ENCODE measurements at places on chromosomes 6 and 20. TPM values are rescaled to one million over a fixed set of nuclear protein-coding genes. Genes with fewer than 3 reads are reported as not detected.

DNA sequence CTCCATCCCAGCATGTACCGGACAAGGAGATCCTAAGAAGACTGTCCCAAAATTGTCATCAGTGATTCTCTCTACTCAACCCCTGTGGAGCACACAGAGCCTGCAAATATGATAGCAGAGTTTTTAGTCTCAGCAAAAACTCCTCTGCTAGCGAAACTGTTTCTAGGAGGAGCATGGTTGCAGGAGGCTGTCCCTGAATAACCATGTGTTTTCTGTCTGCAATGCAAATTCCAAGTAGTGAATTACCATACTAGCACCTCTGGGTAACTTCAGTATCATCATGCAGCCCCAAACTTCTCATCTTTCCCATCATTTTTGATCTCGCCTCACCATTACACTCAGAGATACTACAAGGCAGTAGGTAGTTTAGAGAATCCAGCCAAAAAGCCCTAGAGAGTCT lies 24.8 kb upstream of the WFDC12 start:
- H3K4me3 ChIP-seq = no peak overlapping the region
- no peaks in the 10 kb centered on the region for H3K27me3 ChIP-seq
- H3K36me3 ChIP-seq = no peaks in the 10 kb centered on the region
- H3K4me1 ChIP-seq = no peaks in the 10 kb centered on the region
- DNase-seq = no peak
- H3K27ac ChIP-seq = no peak overlapping the region

DNA sequence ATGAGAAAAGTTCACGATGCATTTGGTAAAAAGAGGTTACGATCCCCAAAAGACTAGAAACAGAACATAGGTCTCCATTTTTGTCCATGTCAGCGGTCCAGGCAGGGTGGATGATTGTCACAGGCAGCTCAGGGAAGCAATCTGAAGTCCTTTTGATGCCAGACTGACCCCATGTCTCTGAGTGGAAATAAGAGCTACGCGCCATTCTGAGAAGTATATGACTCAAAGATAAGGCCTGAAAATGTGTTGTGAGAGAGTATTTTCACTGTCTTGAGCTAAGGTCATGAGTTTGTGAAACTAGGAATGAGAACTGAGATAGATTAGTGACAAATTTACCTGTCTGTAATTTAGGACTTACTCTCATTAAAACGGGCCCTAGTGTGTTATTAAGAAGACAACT lies 69.5 kb downstream of the LYRM4 start:
- DNase-seq = no peak
- no peak overlapping the region for H3K4me3 ChIP-seq
- no peaks in the 10 kb centered on the region for H3K36me3 ChIP-seq
- peaks cover 12% of the 10 kb centered on the region for H3K4me1 ChIP-seq
- H3K27me3 ChIP-seq = no peaks in the 10 kb centered on the region

DNA sequence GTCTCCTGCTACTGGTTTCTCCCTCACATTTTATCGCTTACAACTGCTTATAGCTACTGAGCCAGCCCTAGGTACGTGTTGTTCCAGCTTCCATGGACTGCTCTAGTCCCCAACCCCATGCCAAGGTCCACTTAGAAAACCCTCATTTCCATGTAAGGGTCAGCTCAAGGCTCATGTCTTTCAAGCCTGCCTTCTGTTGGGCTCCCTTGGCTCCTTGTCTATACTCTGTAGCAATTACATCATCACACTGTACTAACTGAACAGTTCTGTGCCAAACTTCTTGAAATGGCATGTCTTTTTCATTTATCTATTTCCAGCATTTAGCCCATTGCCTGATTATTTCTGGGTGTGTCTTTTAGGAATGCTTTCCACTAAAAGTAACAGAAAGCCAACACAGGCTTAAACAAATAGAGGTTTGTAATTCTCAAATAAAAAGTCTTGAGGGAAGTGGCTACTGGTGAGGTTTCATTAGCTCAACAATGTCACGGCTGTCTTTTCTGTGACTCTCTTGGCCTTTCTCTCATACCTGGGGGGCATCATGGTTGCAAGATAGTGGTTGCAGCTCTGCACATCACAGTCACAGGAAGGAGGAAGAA lies 317.6 kb downstream of the TPBG start:
- H3K27me3 ChIP-seq = no peaks in the 10 kb centered on the region
- no peaks in the 10 kb centered on the region for H3K4me1 ChIP-seq
- no peak overlapping the region for H3K4me3 ChIP-seq
- DNase-seq = no peak
- H3K36me3 ChIP-seq = no peaks in the 10 kb centered on the region

Gene FITM2
- 2.7 TPM for total RNA-seq

DNA sequence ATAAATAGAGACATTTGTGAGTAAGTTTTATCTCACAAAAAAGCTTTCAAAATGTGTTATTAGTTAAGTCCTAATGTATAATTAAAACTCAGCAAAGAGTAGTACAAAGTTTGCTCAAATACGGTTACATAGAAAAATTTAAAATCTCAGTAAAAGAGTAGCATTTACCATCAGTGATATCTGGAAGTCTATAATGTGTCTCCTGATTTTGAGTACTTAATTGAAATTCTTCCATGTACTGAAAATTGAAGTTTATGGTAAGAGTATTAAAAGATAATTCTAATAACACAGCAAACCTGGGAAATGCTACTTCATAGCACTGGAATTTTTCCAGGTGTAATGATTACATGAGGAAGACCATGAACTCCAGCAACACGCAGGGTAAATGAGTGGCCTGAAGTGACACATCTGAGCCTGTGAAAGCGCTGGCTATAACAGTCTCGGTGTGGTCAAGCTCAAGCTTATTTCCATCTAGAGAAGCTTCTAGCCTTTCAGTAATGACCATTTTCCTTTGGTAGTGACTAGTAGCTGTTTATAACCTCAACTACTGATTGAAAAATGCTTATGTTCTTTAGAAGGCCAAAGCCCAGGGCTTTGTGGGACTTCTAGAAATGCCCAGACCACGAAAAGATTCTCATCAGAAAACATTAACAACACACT lies 203.2 kb downstream of the ISM1 start:
- H3K36me3 ChIP-seq = no peaks in the 10 kb centered on the region
- no peaks in the 10 kb centered on the region for H3K27me3 ChIP-seq
- DNase-seq = no peak

- no peak for DNase-seq
- H3K36me3 ChIP-seq = no peaks in the 10 kb centered on the region
- H3K4me1 ChIP-seq = no peaks in the 10 kb centered on the region
These were observed 55.9 kb upstream of the ID4 start for GRCh38 chr6:19781269-19781668.

GRCh38 chr6:32883789-32884188 lies 29.8 kb downstream of the PSMB9 start:
- no peak overlapping the region for H3K4me3 ChIP-seq
- peaks cover 8% of the 10 kb centered on the region for H3K4me1 ChIP-seq
- no peak for DNase-seq
- no peaks in the 10 kb centered on the region for H3K27me3 ChIP-seq
- H3K36me3 ChIP-seq = no peaks in the 10 kb centered on the region
- no peak overlapping the region for H3K27ac ChIP-seq

Gene DEFB124
- not detected for total RNA-seq

- no peaks in the 10 kb centered on the region for H3K36me3 ChIP-seq
- H3K27me3 ChIP-seq = no peaks in the 10 kb centered on the region
- peak; percentile 15 for DNase-seq
These were observed 28.5 kb upstream of the SNRPB2 start for GRCh38 chr20:16701296-16701695.

- peaks cover 51% of the 10 kb centered on the region for H3K4me1 ChIP-seq
- H3K27ac ChIP-seq = no peak overlapping the region
- H3K27me3 ChIP-seq = no peaks in the 10 kb centered on the region
- no peak for DNase-seq
These were observed 68.3 kb downstream of the ANKS1A start for GRCh38 chr6:34957231-34957783.

Gene SPDEF
- total RNA-seq = 3.5 TPM

DNA sequence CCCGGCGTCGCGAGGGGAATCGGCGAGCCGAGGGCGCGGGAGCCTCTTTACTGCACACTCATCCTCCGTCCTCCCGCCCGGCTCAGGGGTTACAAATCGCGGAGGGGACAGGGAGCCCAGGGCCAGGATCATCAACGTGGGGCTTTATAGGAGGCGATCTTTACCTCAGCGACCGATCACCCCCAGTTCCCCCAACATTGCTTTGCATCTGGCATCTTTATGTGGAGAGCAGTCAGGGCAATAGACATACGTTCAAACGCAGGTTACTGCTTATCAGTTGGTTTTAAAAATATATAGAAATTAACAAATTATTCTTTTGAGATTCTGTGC lies 634 bp downstream of the HSF2 start:
- no peaks in the 10 kb centered on the region for H3K36me3 ChIP-seq
- peak overlapping the region; percentile 88 for H3K27ac ChIP-seq
- H3K4me1 ChIP-seq = peaks cover 43% of the 10 kb centered on the region
- DNase-seq = no peak
- H3K4me3 ChIP-seq = peak overlapping the region; percentile 91
- H3K27me3 ChIP-seq = no peaks in the 10 kb centered on the region

GRCh38 chr6:13072686-13073347 lies 255.5 kb downstream of the TBC1D7 start:
- no peaks in the 10 kb centered on the region for H3K36me3 ChIP-seq
- H3K27ac ChIP-seq = no peak overlapping the region
- no peaks in the 10 kb centered on the region for H3K27me3 ChIP-seq
- no peaks in the 10 kb centered on the region for H3K4me1 ChIP-seq

GRCh38 chr6:10713962-10714361 lies 8.9 kb upstream of the TMEM14C start:
- H3K27ac ChIP-seq = no peak overlapping the region
- no peak for DNase-seq
- peaks cover 6% of the 10 kb centered on the region for H3K36me3 ChIP-seq
- H3K4me1 ChIP-seq = no peaks in the 10 kb centered on the region

Gene C2
- 1.7 TPM for total RNA-seq

- no peak for DNase-seq
- no peaks in the 10 kb centered on the region for H3K4me1 ChIP-seq
- peaks cover 10% of the 10 kb centered on the region for H3K36me3 ChIP-seq
- H3K4me3 ChIP-seq = no peak overlapping the region
- no peaks in the 10 kb centered on the region for H3K27me3 ChIP-seq
These were observed 12.4 kb downstream of the GABBR1 start for GRCh38 chr6:29620630-29621029.

Gene PRDM13
- total RNA-seq = not detected

GRCh38 chr6:167975458-167975857 lies 22.0 kb upstream of the KIF25 start:
- no peak overlapping the region for H3K27ac ChIP-seq
- DNase-seq = no peak
- no peak overlapping the region for H3K4me3 ChIP-seq
- no peaks in the 10 kb centered on the region for H3K4me1 ChIP-seq

Gene HLA-DQB2
- 4.9 TPM for total RNA-seq

Gene FAM229B
- 14.7 TPM for total RNA-seq

Gene GDAP1L1
- total RNA-seq = not detected

Gene C6orf15
- total RNA-seq = not detected

GRCh38 chr6:150081702-150082101 lies 12.8 kb upstream of the ULBP3 start:
- no peak overlapping the region for H3K4me3 ChIP-seq
- no peak for DNase-seq
- no peak overlapping the region for H3K27ac ChIP-seq
- no peaks in the 10 kb centered on the region for H3K36me3 ChIP-seq
- H3K4me1 ChIP-seq = no peaks in the 10 kb centered on the region

DNA sequence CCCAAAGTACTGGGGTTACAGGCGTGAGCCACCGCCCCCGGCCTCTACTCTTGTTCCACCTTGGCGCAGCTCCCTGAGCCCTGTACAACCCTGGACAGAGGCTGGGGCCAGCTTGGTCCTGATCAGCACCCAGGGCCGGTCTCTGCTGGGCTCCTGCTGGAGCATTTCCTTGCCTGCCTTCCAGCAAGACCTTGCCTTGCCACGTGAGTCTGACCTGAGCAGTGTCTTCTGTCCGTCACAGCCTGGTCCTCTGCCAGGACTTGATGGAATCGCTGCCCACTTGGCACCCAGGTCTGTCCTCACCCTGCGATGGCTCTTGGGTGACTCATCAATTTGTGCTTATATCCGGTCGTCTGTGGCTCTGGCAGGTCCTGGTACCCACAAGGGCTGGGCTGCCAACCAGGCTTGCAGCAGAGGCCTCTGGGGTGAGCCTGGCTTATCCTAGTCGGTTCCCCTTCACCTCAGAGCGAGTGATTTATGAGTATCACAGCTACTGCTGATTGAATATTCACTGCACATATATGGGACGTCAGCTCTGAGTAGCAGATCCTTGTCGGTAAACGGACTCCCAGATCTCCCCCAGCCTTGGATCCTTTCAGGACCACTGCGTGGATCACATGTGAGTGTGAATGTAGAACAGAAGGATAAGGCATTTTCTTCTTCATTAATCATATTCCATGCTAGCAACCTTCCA lies 10.1 kb upstream of the SULF2 start:
- peak overlapping the region; percentile 64 for H3K27ac ChIP-seq
- no peak overlapping the region for H3K4me3 ChIP-seq
- H3K4me1 ChIP-seq = peaks cover 32% of the 10 kb centered on the region
- no peaks in the 10 kb centered on the region for H3K27me3 ChIP-seq
- H3K36me3 ChIP-seq = no peaks in the 10 kb centered on the region

DNA sequence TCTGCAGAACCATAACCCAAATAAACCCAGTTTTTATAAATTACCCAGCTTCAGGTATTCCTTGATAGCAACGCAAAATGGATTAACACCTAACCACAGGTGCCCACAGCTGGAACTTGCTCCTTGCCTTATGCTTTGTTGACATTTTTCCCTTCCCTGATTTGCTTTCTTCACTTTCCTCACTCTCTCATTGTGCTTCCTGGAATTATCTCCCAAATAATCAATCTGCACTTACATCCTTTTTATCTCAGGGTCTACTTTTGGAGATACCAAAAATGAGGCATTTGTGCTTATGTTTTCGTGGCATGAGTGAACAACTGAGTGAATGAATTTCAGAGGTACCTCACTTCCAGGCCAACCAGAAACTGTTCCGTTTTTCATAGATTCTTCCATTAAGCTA lies 374.3 kb downstream of the DOK5 start:
- no peak for DNase-seq
- H3K36me3 ChIP-seq = no peaks in the 10 kb centered on the region
- no peak overlapping the region for H3K27ac ChIP-seq
- H3K4me1 ChIP-seq = no peaks in the 10 kb centered on the region

DNA sequence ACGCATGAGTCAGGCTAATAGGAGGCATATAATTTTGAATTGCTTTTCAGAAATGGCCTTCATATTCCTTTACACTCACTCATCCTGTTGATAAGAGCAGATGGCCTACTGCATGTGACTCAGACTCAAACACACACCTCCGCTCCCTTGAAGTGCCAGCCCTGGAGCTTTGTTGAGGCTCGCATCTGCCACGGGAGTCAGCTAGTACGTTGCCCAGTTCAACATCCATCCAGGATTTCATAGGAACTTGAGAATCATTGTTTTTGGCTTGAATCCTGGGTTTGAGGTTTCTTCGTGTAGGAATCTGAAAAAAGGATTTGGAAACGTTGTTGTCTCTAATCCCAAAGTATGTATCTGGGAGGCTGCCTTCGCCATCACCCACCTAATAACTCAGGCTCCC lies 87.4 kb upstream of the JAG1 start:
- no peak for DNase-seq
- no peaks in the 10 kb centered on the region for H3K4me1 ChIP-seq
- no peak overlapping the region for H3K4me3 ChIP-seq
- no peaks in the 10 kb centered on the region for H3K36me3 ChIP-seq
- H3K27me3 ChIP-seq = no peaks in the 10 kb centered on the region

Gene WFDC10B
- total RNA-seq = not detected

- peak overlapping the region; percentile 72 for H3K4me3 ChIP-seq
- peaks cover 54% of the 10 kb centered on the region for H3K4me1 ChIP-seq
- H3K27ac ChIP-seq = peak overlapping the region; percentile 87
- H3K36me3 ChIP-seq = peaks cover 4% of the 10 kb centered on the region
- peak; percentile 81 for DNase-seq
These were observed 1.6 kb downstream of the DNAJC5 start for GRCh38 chr20:63896264-63897105.

Gene HUS1B
- total RNA-seq = 46.1 TPM
